ENCODE measurements at places on chromosomes 16 and 17.

DNA sequence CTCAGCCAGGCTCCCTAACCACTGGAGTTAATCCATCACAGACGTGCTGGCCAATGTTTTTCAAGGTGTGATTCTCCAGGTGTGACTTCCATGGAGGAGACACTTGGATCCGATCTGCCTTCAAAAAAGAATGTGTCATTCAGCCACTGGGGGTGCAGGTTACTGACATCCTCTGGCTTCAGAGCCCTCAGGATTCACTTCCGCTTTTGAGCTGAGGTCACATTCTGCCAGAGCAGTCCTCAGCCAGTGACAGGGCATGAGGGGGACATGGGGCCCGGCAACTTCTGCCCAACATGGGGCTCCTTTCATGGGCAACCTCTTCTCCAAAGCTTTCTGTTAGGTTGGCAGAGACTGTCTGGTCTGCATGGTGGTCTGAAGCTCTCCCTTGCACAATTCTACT lies 81.4 kb downstream of the GRIN2A start:
- DNase-seq: no peak

- DNase-seq: no peak
Observed at GRCh38 chr17:71399649-71400048, 721.2 kb upstream of the SOX9 start.

GRCh38 chr16:17552351-17552750 lies 81.6 kb upstream of the XYLT1 start:
- no peak for DNase-seq

GRCh38 chr16:70349783-70350182 lies 3.1 kb downstream of the DDX19A start:
- DNase-seq: no peak

All from stimulated activated CD4-positive, alpha-beta T cell treated with anti-CD3 and anti-CD28 coated beads, Interleukin-4, amount 100 ng/mL, for 4 hours (primary cell).